Kasumi-1 (cell line): ENCODE measurements at places on chromosomes 4 and X.
A peak's percentile ranks its signal among the peaks of the same experiment; 100 is the strongest.

DNA sequence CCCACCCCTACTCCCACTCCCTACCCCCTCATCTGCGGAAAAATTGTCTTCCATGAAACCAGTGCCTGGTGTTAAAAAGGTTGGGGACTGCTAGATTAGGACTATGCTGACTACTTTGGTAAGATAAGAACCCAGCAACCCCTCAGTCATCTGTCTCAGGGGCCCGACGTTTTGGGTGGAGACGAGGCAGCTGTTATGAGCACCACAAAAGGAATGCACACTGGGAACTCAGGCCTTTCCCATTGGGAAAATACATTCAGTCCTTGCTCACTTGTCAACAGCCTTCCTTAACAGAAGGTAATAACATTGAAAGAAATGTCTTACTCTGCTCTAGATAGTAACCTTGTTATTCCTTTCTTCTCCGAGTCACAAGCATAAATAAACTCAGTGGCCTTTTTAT, 310.8 kb downstream of the AFF2 start:
- no peak for DNase-seq

- no peak for DNase-seq
These were observed 37.9 kb downstream of the FAT1 start for GRCh38 chr4:186685767-186686183.

DNA sequence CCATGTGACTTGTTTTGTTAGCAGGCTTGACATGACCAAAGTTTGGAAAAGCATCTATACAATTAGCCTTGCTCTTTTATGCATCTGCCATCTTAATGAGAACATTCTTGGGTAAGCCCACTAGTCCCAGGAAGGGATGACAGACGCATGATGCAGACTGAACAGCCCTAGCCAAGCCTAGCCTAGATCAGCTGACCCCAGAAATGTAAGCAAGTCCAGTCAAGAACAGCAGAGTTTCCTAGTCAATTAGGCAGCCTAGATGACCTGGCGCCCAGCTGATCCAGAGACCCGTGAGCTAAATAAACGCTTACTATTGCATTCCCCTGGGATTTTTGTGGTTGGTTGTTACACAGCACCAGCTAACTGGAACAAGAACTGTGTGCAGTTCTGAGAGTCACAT, 457.9 kb downstream of the BCOR start:
- no peak for DNase-seq

GRCh38 chr4:140037353-140038030, 116.5 kb downstream of the MAML3 start:
- DNase-seq = no peak

DNA sequence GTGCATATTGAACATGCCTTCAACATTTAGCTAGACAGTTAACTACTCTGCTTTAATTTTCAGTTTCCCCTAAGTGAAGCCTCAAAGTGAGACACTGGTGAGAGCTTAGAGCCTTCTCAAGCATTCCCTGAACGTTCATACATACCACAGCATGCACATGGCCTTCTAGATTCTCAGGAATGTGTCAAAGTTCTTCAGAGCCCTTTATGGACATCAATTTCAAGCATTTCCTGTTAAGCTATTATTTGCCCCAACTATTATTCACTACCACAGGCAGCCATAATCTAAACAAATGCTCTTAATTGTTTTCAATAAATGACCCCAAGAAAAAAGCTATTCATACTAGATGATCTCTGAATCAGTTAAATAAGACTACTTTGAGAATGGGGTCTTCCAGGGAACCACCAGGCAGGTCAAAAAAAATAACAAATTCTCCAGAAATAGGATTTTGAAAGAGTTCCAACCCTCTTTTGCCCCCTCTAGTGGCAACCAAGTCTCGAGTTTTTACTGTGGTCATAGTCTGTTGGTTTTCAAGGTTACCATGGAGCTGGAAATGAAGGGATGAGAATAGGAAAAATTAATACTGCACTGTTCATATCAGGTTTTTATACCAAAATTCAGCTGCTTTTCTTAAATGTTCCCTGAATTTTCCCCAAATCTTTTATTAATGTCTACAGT, 235.4 kb downstream of the RAB28 start:
- peak; percentile 2 for DNase-seq

- no peak for DNase-seq
These were observed 51.9 kb downstream of the TMPRSS11F start for GRCh38 chr4:68077737-68078136.

DNA sequence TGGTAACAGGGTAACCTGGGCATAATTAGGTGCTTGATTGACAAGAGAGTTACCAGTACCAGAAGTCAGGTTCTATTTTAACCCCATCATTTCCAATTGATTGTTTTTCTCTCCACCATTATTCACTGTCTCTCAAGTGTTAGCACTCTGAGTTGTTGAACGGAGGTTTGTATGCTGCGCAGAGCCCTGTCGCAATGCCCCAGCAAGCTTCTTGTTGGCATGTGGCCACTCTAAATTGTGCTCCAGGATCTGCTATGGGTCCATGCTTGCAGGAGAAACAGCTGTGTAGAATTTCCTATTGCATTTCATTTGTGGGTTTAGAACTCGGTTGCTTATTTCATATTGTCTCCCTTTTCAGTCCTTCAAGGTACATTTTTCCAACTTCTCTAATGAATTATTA, 98.2 kb downstream of the KLHL8 start:
- peak; percentile 57 for DNase-seq

- no peak for DNase-seq
These were observed 518.9 kb upstream of the INTU start for GRCh38 chr4:127113844-127114362.

DNA sequence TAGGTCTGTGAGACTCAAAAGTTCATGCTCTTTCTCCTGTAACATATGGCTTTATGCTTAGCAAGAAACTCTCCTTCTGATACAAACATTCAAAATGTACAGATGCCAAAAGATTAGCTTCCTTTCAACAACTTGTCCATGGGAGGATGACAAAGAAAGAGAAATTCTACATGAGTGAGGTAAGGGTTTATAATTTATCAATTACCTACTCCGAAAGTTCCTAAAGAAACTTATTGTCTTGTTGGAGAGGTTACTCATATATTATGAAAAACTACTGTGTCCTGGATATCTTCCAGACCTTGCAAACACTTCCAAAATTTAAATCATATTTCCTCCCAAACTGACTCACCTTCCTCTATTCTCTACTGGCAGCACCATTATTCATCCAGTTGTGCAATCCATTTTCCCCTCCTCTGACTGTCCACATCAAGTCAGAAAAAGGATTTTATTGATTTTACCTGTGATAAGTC, 65.1 kb downstream of the ENPEP start:
- no peak for DNase-seq

GRCh38 chr4:85728464-85728863, 253.5 kb downstream of the ARHGAP24 start:
- no peak for DNase-seq

DNA sequence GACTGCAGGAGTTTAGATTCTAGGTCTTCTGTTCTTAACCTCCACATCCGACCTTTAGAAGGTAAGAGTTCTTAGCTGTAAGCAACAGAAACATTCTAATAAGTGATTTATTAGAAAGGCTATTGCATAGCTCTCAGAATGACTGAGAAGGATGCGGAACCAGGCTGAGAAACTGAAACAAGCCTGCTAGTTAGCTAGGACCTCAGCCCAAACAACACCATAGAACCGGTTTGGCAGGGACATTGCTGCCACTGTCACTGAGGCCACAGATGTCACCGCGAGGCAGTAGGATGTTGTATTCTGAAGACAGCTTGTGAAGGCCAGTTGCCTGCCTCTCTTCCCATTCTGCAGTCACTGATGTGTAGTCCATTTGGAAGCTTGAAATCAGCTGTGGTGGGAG, 160.0 kb upstream of the ARX start:
- no peak for DNase-seq

GRCh38 chr4:532588-533317, 33.7 kb downstream of the PIGG start:
- no peak for DNase-seq
